Renal cortex interstitium (tissue), 15 donors: ENCODE measurements at places on chromosomes 6 and 20.

DNA sequence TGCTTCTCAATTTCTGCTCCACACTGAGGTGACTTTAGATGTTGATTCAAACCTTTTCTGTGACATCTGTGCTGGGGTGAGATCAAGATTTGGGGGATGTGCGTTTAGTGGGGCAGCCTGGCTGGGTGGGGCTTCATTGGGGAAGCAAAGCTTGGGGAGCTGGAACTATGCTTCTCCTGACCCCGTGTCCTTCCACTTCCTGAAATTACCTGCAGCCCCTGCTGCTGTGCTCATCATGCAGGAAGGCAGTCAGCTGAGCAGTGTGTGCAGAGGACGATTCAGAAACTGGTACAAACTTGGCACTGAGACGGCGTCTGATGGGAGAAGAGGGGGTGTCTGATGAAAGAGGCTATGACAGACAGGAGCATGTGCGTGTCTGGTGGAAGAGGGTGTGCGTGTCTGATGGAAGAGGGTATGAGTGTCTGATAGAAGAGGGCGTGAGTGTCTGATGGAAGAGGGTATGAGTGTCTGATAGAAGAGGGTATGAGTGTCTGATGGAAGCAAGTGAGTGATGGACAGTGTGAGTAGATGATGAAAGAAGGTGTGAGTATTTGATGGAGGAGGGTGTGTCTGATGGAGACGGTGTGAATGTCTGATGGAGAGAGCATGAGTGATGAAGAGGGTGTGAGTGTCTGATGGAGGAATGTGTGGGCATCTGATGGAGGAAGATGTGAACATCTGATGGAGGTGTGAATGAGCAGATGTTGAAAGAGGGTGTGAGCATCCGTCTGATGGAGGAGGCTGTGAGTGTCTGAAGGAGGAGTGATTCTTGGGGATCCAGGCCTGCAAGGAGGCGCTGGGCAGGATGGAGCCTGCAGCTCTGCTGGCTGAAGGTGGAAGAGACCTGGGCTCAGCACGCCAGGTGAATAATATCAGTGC is 103.4 kb downstream of the SYCP2 start:
- DNase-seq = no peak

GRCh38 chr6:122817766-122818165 is 28.7 kb downstream of the SMPDL3A start:
- no peak for DNase-seq

DNA sequence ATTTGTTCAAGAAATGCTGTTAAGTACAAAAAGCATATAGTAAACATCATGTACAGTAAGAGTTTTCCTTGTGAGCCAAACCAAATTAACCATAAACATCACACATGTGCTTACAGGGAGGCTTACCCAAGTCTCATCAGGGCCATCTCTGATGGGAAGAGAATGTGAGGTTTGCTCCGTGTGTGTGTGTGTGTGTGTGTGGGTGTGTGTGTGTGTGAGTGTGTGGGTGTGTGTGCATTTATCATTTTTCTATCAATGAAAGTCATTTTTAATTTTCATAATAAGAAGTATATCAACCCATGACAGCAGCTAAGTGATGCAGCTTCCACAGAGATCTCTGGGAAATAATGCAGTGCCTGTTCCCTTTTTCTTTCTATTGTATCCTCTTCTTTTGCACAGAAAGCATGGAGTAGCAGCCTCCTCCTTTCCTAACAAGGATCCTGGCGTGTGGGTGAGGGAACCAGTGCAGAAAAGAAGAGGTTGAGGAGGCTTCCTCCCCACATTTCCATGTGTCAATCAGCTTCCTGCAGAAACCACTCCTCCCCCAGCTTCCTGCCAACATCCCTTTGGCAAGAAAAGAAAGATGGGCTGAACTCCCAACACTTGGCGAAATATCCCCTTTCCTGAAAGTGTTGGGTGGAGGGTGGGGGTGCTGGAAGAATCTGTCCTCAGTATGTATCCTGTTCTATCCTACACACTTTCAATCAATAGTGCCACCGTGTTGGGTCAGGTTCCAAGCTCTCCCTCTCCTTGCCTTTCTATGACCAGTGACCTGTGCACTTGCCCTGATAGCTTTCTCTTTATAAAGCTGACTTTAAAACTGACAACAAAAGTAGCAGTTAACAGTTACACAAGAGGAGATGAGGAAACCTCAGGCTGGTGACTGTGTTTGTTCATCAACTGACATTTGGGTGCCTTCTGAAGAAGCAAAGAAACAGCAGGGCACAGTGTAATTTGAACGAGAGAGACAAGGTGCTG is 251.8 kb upstream of the CITED2 start:
- DNase-seq = no peak

DNA sequence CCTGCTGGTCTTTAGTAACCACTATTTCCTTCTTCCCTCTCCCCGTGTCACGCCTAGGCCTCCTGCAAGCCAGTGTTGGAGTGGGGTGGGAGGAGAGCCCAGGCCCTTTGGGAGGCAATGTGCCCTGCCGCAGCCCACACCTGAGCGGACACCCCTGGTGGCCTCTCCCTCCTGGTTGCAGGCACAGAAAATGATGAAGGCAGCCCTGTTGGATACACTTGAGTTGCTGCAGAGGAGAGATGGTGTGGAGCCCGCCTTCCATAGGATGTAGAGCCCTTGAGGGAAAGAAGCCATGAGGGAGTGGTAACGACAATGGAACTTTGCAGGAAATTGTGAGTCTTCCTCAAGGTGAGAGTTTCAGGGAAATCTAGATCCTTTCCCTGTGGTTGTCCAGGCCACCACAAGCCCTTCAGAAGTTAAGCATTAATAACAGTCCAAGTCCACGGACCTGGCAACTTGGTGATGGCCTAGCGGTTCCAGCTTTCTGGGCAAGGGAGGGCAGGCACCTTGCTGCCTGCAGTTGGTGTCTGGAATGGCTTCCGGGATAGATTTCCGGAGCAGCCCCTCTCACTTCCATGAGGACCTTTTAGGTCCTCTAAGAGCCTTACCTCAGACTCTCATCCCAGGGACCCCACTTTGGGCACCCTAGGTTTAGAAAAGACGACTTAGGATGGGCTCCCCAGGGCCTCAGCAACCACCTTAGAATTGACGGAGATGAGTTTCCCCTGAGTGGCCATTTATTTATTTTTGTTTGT is 67.3 kb upstream of the NXT1 start:
- DNase-seq = no peak

DNA sequence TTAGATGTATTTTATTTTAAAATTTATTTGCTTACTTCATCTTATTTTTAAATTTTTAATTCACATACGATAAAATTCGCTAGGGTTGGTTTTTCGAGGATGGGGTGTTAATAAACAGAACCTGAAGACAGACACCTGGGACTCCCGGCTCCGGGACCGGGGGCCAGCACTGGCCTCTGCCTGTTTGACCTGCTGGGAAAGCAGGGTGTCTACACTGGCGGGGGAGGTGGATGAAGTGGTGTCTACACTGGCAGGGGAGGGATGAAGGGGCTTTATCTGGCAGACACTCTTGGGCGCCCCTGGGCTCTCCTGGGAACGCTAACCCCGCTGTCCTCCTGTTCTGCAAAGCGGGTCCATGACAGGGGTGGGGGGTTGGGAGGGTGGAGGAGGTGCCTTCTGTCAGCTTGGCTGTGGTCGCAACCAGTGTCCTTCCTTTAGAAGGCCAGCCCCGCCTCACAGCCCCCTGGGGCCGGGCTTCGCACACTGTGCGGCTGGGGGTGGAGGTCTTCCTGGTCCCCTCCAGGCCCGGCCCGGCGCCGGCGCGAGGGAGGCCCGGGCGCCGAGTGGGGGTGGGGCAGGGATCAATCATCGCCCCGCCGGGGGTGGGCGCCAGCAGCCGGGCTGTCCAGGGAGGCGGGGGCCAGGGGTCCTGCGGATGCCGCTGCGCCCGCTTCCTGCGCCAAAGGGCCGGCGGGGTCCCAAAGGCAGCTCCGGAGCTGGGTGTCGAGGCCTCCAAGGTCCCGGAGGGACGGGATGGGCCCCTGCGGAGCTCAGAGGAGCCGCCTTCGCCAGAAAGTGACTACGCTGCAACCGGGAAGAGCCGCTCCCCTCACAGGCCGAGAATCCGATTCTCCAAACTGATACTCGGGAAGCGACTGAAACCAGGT is 1.8 kb downstream of the GATA5 start:
- DNase-seq = no peak

DNA sequence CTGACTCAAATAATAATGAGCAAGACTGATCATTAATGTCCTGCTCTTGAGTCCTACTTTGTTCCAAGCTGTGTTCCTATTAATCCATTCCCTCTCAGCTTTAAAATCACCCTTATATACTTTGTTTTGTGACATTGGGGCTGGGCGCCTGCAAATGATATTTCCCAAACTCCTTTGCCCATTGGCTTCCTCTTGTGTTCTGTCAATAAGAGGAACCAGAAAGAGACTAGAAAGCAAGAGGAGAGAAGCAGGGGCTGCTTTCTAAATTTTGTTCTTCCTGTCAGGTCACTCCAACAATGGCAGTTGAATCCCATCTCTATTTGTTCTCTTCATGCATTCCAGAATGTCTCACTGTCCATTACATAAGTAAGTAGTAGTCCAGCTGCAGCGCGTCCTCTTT is 21.6 kb upstream of the TRIM27 start:
- DNase-seq = no peak

DNA sequence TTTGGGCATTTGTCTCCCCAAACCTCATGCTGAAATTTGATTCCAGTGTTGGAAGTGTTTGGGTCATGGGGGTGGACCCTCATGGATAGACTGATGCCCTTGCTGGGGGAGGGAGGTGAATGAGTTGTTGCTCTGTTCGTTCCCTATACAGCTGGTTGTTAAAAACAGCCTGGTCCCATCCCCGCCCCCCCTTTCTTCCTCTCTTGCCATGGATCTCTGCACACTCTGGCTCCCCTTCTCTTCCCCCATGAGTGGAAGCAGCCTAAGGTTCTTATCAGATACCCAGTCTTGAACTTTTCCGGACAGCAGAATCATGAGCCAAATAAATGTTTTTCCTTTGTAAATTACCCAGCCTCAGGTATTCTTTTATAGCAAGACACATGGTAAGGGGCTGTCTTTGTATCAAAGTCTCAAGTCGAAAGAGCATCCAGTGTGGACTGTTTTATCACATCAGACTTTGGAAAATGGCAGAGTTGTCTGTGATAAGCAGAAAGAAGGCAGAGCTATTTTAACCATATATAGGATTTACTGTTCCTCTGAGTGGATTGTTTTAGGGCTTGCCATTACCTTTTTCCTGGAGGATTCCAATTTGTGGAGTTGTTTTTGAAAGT is 31.2 kb downstream of the SLC9A8 start:
- no peak for DNase-seq
